ENCODE measurements at places on chromosomes 7 and 10. TPM values are rescaled to one million over a fixed set of nuclear protein-coding genes. Genes with fewer than 3 reads are reported as not detected.

The MYL7 gene
- total RNA-seq, result 0.34 TPM

The NPTX2 gene
- under 0.01 TPM for total RNA-seq

The LIPJ gene
- under 0.01 TPM for total RNA-seq

The SPDYE2 gene
- total RNA-seq, result not detected

The SFRP5 gene
- not detected for total RNA-seq

The OGDHL gene
- under 0.01 TPM for total RNA-seq

The MBLAC1 gene
- total RNA-seq, result 1.0 TPM

Data from nasal cavity respiratory epithelium epithelial cell of viscerocranial mucosa (primary cell).